ENCODE measurements at places on chromosomes 16 and 17.

GRCh38 chr16:84239141-84239769 is 557 bp downstream of the KCNG4 start:
- DNase-seq, result no peak

GRCh38 chr17:17056156-17056539 is 13.9 kb downstream of the MPRIP start:
- no peak for DNase-seq

GRCh38 chr17:66580184-66580955 is 254.5 kb upstream of the CACNG5 start:
- DNase-seq, result no peak

- DNase-seq, result no peak
These were observed 16.5 kb upstream of the TMEM92 start for GRCh38 chr17:50257676-50258224.

DNA sequence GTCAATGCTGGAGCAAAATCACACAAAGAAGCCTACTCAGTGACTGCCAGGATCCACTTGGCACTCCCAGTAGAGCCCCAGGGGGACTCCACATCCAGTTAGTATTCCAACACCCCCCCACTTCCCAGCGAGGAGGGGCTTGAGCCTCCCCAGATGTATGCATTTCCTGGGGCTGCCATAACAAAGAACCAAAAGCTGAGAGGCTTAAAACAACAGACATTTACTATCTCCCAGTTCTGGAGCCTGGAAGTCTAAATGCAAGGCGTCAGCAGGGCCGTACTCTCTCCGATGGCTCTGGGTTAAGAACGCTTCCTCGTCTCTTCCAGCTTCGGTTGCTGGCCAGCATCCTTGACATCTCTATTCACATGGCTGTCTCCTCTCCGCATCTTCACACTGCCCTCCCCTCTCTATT is 23.0 kb upstream of the GNA13 start:
- no peak for DNase-seq

DNA sequence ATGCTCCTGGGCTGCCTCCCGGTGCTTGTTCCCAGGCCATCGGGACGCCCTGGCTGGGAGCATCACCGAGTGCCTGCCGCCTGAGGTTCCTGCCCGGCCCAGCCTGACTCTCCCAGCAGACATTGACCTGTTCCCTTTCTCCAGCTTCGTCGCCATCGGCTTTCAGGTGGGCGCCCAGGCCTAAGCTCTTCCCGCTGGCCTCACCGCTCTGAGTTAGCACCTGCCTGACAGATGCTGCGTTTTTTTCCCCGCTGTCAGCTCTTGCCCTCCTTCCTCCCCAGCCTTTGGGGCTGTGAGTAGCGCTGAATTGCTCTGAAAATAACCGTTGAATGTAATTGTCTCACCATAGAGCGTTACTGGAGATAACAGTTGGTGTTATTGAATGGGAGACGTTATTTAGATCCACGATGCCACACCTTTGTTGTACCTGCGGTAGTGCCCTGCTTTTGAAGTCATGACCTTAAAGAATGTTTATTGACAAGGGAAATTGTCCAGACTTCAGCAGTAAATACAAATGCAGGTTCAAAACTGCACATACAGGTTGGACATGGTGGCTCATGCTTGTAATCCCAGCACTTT is 21.3 kb upstream of the SMIM5 start:
- DNase-seq, result no peak

- DNase-seq, result no peak
These were observed 79.0 kb downstream of the ARHGAP17 start for GRCh38 chr16:24936151-24936550.

DNA sequence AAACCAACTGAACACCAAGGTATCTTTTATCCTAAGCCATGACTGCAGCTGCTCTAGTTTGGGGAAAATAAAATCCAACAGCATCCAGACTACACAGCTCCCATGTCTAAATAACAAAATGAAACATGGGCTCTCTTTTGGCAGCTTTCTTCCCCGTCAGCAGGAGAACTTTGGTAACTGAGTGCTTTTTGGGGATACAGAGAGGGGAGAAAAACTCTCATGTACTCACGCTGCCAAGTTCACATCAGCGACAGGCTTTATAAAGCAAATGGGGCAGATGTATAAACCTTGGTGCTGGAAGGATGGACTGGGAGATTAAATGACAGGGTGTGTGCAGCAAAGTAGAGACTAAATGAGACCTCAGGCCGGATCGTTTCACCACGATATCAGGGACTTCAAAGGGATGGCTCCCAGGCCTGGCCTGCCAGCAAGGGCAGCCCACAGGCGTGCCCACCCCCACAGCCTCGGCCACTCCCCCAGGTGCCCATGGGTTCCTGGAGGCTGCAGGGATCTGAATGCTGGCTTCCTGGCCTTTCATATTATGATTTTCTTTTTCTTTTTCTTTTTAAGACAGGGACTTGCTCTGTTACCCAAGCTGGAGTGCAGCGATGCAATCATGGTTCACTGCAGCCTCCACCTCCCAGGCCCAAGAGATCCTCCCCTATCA is 174.6 kb downstream of the ZNF423 start:
- no peak for DNase-seq

DNA sequence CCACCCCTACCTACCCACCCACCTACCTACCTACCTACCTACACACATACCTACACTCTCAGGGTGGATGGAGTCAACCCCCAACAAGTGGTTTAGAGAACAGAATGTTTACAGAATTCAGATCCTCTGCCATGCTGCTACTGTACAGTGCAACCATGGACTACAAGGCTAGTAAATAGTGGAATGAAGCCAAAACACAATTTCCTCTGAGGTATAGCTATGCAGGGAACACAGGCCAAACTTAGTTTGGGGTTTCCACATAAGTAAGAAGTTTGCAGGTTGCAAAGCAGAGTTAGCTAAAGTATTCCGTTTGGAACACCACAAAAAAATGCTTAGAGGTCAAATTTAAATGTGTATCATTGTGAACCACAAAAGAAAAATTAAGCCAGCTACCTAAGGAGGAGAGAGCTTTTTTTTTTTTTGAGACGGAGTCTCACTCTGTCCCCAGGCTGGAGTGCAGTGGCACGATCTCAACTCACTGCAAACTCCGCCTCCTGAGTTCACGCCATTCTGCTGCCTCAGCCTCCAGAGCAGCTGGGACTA is 2.7 kb upstream of the AP1G1 start:
- no peak for DNase-seq

DNA sequence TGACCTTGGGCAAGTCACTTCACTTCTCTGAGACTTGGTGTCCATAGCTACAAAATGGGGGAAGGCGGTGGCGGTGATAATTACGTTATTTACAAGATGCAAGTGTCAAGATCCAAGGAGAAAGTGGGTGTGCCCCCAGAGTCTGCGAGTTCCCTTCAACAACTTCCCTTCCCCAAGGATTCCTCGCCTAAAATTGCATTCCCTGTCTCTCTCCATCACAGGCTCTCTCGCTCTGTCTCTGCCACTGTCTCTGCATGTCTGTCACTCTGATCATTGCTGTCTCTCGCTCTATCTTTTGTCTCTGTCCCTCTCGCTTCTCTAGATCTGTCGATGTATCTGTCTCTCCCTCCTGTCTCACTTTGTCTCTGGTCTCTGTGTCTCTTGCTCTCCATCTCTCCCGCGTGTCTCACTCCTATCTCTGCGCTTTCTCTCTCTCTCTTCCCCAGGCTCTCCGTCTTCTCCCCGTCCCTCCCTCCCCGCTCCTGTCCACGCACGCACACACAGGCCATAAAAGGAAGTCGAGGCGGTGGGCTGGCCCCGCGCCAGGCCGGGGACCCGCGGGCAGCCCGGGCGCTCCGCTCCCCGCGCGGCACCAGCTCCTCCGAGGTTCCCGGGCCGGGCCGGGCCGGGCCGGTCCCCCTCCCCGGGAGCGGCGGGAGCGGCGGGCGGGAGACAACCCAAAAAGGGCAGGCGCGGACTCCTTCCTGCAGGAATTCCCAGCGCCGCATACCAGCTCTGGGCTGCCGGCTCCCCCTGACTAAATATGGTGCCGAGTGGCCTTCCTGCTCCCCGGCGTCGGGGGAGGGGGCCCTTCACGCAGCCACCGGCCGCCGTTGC is 1.1 kb upstream of the MYH11 start:
- DNase-seq, result peak; percentile 8

DNA sequence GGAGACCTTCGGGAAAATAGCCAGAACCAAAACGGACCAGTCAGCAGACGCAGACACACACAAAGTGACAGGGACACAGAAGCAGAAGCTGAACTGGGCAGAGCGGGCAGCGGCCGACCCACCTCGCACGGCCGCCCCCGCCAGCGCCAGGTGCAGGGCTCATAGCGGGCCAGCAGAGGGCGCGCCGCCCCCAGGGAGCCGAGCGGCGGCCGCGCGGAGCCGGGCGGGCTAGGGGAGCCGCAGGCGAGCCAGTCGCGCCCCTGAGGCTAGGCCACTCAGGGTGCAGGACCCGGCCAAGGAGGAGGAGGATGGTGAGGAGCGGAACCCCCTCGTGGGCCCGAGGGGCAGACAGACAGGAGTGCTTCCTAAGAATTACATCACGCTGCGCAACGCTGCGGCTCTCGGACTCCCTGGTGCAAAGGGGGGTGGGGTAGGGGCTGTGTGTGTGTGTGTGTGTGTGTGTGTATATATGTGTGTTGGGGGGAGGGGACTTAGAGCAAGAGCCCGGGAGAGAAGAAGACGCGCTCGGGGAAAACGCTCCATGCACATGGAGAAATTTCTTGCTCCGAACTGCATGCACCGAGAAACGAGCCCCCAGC is 913 bp upstream of the NOG start:
- DNase-seq, result peak; percentile 77

DNA sequence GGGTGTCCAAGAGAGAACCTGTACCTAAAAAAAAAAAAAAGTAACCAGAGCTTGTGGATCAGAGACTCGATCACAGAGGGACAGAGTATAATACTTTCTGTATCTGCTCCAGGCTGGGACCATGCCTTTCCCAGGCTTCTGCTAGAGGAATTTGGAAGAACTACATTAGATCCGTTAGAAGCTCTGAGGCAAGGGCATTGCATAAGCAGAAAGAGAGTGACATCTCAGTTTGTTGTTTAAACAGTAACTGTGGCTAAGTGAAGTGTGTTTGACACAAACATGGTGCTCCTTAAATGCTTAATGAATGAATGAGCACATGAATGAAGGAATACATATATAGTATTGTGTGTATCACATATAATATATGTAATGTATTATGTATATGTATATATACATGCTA is 131.2 kb downstream of the HS3ST3B1 start:
- DNase-seq, result no peak

- DNase-seq, result peak; percentile 71
These were observed at the start of gene FLOT2 for GRCh38 chr17:28896884-28897768. FLOT2 (minus strand) TSS chr17:28897733; CDS start chr17:28897574, 159 bp downstream.

DNA sequence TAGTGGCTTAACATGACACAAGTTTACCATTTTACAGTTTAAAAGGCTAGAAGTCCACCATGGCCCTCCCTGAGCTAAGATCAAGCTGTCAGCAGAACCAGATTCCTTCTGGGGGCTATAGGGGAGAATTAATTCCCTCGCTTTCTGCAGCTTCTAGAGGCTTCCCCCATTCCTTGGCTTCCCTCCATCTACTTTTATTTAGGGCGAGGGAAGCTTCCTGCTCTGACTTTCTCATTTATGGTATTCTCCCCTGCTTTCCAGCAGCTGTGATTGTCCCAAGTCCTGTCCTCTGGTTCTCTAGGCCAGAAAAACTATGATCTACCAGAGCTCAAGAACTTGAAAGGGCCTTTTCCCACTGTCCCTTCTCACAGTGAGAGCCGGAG is 4.3 kb downstream of the CETP start:
- DNase-seq, result no peak

- no peak for DNase-seq
These were observed 394 bp upstream of the NME4 start for GRCh38 chr16:396605-397004.

GRCh38 chr17:81031566-81032550 is 3.1 kb upstream of the BAIAP2 start:
- DNase-seq, result no peak

- no peak for DNase-seq
These were observed 12.4 kb downstream of the RAB5C start for GRCh38 chr17:42142371-42142896.

DNA sequence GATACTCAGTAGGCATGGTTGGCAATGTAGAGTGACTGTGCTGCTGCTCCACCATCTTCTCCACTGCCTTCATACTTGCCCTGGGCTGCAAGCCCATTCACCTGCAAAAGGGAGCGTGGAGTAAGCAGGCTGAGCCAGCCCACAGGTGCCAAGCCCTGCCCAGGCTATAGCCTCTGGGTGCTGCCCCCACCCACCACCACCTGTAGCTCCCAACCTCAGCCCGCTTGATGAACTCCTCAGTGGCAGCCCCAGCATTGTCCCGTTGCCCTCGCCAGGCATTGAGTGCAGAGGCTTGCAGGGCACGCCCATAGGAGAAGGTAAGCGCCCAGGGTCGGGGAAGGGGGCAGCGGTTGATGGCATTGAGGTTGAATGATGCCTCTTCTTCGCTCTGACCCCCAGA is 2.2 kb upstream of the PIGS start:
- no peak for DNase-seq

- no peak for DNase-seq
These were observed 137.7 kb downstream of the KATNIP start for GRCh38 chr16:27687605-27688004.

DNA sequence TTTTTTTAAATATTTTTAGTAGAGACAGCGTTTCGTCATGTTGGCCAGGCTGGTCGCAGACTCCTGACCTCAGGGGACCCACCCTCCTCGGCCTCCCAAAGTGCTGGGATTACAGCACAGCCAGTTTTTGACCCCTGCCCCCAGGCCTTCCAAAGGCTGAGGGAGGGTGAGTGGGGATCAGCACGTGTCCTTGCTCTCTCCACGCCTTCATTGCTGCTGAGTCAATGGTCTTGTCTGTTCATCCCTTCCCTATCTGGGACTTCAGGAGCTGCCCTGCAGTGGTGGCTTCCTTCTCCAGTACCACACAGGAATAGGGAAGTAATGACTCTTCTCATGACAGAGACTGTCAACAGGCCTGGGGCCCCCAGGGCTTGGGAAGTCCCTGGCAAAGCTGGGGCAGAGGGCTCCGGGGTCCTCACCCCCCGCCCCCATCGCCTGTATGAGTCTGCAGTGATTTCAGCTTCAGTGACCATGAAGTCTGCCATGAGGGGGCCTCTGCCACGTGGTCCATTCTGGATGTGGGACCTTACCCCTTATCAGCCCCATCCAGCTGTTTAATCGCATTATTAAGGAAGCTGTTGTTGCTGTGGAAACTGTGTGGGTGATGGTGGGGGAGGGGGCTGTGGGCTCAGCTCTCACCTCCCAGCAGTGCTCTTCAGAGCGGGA is 6.1 kb downstream of the ABCC3 start:
- DNase-seq, result no peak

DNA sequence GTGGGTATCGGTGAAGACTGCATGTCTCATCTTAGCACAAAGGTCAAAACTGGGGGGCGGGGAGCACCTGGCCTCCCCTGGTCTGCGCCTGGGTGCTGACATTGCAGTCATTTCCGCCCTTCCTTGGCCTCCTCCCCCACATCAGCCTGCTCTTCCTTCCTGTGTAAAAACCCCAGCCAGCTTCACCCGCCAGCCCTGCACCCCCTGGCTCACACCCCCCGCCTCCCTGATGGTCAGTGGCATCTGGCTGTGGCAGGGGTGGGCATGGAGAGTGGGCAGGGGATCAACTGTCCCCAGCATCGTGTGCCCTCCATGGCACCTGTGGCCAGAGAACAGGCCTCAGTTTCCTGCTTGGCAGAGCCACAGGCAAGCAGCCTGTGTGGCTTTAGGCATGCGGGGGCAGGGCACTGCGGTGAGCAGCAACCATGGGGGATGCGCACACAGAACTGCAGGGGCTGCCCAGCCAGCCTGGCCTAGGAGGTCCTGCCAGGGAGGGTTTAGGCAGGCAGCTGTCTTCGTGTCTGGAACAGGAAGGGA is 26.5 kb upstream of the LASP1NB start:
- peak; percentile 90 for DNase-seq
